NCI-H2029 (cell line): ENCODE measurements at places on chromosomes 12 and 14.

GRCh38 chr14:95043314-95043713, 114.0 kb downstream of the DICER1 start:
- no peak for DNase-seq

GRCh38 chr12:56529656-56530055, 8.0 kb downstream of the RBMS2 start:
- no peak for DNase-seq

DNA sequence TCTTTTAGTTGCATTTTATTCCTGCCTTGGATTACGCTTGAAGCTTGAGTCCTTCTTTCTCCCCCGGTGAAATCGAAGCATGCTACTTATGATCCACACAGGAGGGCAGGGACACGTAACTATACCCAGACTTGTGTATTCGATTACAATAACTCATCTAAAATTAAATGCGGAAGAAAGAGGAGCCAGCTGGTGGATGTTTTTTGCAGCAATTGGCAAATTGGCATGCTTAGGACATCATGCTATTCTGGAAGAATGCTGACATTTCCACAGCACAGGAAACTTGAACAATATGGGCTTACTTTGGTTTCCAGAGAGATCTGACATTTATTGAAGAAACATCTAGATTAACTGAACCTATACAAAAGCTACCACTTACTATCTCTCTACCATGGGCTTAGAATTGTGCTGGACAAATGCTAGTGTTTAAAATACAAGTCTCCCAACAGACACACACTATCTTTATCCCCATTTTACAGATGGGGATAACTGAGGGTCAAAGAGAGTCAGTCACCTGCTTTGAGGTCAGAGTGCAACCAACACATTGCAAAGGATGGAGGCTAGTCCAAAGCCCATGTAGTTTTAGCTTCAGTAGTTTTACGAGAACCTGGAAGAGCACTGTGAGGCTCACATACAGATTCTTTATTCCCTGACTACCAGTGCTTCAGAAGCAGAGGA, 36.3 kb downstream of the LGMN start:
- no peak for DNase-seq

DNA sequence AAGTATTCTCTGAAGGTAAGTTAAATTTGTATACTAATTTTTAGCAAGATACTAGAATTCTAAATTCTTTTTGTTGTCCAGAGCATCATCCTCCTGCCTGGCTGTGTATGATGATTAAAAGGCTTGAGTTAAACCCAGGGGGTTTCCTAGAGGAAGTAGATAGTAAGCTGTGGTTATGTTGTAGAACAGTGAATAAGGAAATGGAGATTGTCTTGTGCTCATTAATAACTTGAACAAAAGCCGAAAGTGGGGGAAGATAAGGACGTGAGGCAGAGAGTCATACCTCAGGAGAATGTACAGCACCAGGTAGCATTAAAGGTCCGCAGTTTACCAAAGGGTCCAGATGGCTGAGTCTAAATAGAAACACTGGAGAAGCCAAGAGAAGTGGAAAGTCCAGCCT, 42.0 kb downstream of the CKB start:
- DNase-seq, result no peak

DNA sequence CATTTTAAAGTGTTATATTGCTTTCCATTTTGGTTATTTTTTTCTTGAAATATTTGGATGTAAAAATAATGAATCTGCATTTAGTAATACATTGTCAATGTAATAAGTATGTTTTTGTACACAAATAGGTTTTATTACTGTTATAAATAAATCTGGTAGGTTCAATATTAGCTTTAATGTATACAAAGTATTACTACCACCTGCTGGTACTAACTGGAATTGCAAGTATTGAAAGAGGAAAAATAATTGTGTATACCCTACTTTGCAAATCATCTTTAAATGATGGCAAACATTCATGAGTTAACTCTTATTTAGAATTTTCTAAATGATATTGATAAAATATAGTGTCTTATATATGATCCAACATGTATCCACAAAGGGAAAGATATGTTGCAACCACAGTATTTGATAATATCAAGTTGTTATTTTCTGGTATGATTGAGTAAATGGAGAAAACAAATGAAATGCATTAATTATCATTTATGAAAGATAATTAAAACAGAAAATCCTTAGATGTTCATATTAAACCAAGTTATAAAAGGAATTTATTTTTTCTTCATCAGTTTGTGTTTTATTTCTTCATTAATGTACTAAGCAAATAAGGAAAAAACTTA, 3.2 kb downstream of the OR4K2 start:
- DNase-seq, result no peak

- no peak for DNase-seq
Observed at GRCh38 chr12:67362526-67362925, 93.4 kb downstream of the CAND1 start.

DNA sequence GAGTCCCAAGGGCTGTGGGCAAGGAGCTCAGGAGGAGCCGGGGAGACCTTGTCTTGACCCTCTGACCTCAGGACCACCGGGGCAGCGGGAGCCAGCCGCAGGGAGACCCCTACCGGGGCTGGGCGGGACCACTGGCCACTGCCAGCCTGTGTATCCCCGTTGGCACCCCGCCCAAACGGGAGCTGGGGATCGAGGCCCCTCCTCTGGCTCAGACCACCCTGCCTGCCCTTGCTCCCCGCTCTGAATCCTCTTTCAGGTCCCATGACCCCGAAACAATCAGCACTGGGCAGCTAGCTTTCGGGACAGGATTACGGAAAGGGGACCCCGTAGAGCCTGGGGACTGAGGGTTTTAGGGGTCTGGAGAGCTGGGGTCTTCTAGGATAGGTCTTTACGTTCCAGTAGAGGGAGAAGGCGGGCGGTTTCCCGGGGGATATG, 1.3 kb downstream of the GLI1 start:
- DNase-seq, result no peak
